Left ventricle myocardium inferior (tissue), 1 donor: ENCODE measurements at places on chromosomes 7 and 10. TPM values are rescaled to one million over a fixed set of nuclear protein-coding genes. Genes with fewer than 3 reads are reported as not detected.
A peak's percentile ranks its signal among the peaks of the same experiment; 100 is the strongest.

- H3K4me1 ChIP-seq, result peaks cover 40% of the 10 kb centered on the region
- H3K27ac ChIP-seq, result no peak overlapping the region
- H3K27me3 ChIP-seq, result peaks cover 33% of the 10 kb centered on the region
Measured at GRCh38 chr7:44326261-44327125, 1.1 kb upstream of the CAMK2B start.

GIMAP2 gene
- total RNA-seq, result 5.0 TPM

DNA sequence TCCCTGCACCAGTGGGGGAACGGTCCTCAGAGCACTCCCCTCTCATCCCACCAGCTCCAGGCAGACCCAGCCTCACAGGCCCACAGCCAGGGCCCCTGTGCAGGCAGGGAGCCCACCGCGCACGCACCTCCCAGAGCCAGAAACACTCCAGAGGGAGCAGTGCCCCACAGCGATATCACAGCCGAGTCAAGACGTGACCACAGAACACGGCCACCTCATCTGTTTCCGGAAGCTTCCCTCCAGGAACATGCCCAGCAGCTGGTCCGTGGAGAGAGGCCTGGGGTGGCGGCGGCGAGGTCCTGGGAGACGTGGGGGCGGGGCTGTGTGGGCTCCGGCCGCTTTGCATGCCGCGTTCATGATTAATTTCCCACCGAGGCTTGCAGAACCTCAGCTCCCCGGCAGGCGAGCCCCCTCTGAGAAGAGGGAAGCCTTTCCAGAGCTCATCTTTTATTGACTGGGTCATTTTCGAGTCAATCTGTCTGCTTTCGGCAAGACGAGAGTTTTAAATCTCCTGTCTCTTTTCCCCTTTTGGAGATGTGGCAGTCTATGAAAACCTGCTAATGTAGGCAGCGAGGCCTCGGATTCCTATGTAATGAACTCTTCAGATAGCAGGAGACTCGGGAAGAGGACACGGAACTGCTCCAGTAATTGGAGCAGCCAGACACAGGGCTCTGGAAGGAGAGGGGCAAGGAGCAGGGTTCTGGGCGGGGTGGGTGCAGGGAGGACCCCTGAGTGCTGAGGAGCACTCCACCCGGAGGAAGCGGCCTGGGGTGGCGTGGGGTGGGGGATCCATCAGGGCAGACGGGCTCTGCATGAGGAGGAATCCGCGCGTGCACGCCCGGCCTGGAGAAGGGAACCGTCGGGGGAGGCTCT, 242.8 kb downstream of the ELFN1 start:
- H3K36me3 ChIP-seq, result no peaks in the 10 kb centered on the region
- H3K27ac ChIP-seq, result peak overlapping the region; percentile 33
- H3K4me1 ChIP-seq, result peaks cover 34% of the 10 kb centered on the region
- H3K4me3 ChIP-seq, result no peak overlapping the region
- H3K27me3 ChIP-seq, result no peaks in the 10 kb centered on the region

GRCh38 chr7:38105874-38106483, 72.1 kb upstream of the STARD3NL start:
- no peak for DNase-seq
- H3K36me3 ChIP-seq, result no peaks in the 10 kb centered on the region
- no peak overlapping the region for H3K4me3 ChIP-seq
- H3K4me1 ChIP-seq, result no peaks in the 10 kb centered on the region

FAM25C gene
- total RNA-seq, result not detected

DNA sequence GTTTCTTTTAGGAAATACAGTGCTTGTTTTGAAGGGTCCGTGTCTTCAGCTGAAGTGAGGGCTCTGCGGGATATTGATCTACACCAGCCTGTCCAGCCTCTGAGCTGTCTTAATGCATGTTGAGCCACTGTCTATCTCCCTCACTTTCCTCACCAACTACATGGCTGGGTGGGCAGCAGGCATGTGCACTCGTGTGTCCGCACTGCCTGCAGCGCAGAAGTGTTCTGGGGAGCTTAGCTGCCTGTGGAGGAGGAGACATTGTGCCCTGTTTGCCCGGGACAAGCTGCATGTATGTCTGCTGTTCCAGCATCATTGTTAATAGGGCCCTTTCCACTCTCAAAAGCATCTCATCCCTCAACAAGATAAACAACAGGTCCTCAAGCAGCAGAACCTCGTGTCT, 133.1 kb upstream of the EEPD1 start:
- DNase-seq, result no peak
- peaks cover 12% of the 10 kb centered on the region for H3K4me1 ChIP-seq
- no peaks in the 10 kb centered on the region for H3K36me3 ChIP-seq

DNA sequence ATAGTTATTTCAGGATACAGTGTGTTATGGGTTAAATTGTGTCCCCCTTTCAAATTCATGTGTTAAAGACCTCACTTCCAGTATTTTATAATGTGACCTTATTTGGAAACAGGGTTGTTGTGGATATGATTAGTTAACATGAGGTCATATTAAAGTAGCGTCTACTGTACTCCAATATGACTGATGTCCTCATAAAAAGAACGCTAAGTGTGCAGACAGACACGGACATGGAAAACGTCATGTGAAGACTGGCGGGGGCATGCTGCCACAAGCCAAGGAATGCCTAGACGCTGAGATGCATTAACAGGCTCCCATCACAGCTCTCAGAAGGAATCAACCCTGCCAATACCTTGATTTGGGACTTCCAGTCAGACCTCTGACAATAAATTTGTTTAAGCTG, 1.5 kb upstream of the WDR37 start:
- peak overlapping the region; percentile 95 for H3K4me3 ChIP-seq
- H3K4me1 ChIP-seq, result peaks cover 95% of the 10 kb centered on the region
- H3K36me3 ChIP-seq, result peaks cover 30% of the 10 kb centered on the region
- DNase-seq, result no peak
